ENCODE measurements at places on chromosomes 11 and 22.

DNA sequence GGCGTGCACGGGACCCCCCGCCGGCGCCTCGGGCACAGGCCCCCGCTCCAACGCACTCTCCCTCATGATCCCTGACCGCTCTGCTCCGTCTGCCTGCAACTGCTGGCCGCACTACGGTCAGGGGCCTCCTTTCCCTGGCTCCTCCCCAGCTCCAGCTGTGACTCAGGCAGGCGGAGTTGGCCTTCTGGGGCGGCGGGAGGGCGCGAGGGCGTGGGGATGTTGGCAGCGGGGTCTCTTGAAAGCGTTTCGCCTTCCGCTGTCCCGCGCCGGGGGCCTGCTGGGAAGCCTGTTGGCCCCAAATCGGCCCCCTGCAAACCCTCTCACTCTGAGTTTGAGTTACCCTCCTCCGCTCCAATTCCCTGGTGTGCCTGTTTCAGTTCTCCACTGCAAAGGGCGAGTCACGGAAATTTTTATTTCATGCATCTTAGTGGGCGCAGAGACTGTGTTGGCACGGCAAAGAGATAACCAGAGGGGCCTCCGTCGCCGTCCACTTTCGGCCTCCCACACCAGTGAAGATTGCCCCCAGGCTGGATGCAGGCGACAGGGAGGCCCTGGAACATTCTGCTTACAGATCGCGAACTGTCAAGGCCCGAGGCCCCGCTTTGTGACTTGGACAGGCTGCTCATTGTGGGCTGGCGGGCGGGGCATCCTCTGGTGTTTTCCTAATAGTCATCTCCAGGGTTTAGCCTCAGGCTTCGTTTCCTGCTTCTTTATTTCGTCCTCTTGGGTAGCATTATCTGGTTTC lies at the start of gene CAVIN3:
Gene CAVIN3 (minus strand): TSS at position 91 of the 745 bp plus-strand sequence. CDS start 25 bp downstream, at position 66.
- peak; percentile 51 for DNase-seq

DNA sequence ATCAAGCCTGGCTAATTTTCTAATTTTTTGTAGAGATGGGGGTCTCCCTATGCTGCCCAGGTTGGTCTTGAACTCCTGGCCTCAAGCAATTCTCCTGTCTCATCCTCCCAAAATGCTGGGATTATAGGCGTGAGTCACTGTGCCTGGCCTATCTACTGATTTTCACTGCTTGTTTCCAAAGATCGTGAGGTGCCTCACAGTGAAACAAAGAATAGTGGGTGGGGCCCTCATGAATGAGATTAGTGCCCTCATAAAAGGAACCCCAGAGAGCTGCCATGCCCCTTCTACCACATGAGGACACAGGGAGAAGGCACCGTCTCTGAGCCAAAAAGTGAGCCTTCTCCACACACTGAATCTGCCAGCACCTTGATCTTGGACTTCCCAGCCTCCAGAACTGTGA lies 23.5 kb downstream of the TMEM184B start:
- no peak for DNase-seq

DNA sequence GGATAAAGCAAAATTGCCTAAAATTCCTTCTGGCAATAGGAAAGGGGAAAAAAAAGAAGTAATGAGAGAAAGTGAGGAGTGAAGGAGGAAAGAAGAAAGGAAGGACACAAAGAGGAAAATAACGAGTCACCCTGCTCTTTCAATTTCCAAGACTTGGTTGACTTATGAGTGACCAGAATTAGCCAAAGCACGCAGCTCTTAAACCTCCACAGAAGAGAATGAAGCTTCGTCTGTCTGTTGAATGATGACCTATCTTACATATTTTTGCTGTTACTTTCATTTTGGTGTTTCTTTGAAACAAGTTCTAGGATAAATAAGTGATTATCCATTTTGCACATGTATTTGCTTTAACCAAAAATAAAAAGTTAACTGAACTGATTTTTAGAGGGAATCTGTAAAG lies 728 bp downstream of the MMP27 start:
- no peak for DNase-seq

DNA sequence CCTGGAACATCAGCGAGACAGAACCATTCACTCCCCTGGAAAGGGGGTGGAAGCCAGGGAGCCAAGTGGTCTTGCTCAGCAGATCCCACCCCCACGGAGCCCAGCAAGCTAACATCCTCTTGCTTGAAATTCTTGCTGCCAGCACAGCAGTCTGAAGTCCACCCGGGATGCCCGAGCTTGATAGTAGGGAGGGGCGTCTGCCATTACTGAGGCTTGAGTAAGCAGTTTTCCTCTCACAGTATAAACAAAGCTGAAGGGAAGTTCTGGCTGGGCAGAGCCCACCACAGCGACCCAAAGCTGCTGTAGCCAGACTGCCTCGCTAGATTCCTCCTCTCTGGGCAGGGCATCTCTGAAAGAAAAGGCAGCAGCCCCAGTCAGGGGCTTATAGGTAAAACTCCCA lies 764.8 kb upstream of the LUZP2 start:
- DNase-seq, result no peak

GRCh38 chr11:78787696-78788095 lies 213.0 kb upstream of the NARS2 start:
- no peak for DNase-seq

GRCh38 chr22:32142600-32142999 lies 16.5 kb downstream of the C22orf42 start:
- no peak for DNase-seq

DNA sequence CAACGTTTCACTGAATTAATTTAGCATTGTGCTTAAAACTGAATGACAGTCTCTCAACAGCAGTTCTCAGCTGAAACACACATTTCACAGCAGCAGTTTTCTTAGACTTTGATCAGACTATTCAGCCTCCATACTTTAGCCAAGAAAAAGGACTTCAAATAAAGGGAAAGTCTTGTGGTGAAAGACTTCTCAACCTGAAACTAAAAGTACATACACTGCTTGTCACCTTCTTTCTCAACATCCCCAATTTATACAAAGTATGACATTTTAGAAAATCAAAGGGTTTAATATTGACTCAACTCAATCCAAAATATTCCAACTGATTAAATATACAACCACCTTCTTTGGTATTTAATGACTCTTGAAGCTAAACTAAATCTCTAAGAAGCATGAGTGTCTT lies 419.0 kb downstream of the LRRC4C start:
- no peak for DNase-seq

DNA sequence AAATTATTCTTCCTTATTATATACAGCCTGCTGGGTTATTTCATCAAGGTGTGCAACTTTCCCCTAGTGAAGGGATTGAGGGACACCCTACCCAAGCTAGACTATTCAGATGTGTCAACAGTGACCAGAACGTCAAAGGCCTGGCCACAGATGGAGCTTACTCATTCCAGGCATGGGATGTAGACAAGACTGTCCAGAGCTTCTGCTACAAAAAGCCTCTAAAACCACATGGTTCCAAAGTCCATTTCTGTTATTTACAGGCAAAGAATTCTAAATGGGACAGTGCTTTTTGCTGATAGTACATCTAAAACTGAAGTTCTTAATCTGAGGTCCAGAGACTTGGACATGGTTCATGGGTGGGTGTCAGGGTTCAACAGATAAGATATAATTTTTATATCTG lies 9.7 kb upstream of the SMCO4 start:
- no peak for DNase-seq

Measured in HTR-8/SVneo (cell line).